ENCODE measurements at places on chromosomes 2 and 18.
A peak's percentile ranks its signal among the peaks of the same experiment; 100 is the strongest.

DNA sequence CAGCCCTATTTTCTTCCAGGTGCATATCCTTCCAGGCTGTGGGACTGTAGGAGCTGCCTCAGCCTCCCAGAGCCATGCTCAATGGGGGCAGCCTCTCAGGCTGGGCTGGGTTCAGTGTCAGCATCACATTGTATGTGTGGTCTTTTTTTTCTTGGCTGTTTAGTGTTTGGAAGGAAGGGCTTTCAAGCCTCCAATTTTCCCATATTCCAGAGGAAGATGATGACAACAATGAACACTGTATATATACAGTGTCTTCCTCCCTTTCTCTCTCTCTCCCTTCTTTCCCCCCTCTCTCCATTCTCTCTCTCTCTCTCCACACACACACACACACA, 326.4 kb downstream of the DYSF start:
- no peak for DNase-seq

GRCh38 chr2:148450531-148450930, 194.0 kb upstream of the EPC2 start:
- DNase-seq, result no peak

DNA sequence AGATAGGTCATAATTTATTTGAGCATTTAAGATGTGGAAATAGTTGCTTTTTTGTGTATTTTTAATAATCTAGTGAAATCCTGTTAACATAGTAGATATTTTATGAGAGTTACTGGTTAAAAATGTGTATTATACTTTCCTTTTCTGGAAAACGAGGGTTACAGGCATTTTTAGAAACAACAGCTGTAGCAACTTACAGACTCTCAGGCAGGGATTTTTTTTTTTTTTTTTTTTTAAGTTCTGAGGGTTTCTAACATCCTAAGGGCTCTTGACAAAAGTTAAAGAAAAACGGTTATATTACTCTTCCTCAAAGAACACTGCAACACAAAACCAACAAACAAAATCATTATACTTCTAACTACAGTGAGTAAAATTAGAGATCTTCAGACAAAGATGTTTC, 205.9 kb downstream of the ACKR3 start:
- no peak for DNase-seq

GRCh38 chr2:26957041-26957440, 13.4 kb upstream of the MAPRE3 start:
- DNase-seq, result no peak

DNA sequence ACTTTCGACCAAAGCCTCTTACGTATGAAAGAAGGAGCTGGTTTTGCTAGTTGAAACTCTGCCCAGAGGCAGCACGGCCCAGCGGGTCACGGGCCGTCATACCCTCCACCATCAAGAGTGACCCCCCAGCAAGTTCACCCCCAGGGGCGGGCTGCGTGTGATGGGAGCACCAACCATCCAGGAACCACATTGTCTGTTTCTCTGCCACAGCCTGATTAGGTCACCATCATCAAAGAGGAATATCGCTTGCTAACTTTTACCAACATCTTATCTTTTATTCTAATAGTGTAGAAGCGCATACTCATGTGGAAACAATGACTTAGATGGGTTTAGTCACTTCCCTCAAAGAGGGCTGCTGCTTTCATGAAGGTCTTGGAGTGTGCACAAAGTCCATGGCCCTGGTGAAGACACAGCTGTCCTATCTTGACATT, 116.6 kb upstream of the SMIM21 start:
- no peak for DNase-seq

DNA sequence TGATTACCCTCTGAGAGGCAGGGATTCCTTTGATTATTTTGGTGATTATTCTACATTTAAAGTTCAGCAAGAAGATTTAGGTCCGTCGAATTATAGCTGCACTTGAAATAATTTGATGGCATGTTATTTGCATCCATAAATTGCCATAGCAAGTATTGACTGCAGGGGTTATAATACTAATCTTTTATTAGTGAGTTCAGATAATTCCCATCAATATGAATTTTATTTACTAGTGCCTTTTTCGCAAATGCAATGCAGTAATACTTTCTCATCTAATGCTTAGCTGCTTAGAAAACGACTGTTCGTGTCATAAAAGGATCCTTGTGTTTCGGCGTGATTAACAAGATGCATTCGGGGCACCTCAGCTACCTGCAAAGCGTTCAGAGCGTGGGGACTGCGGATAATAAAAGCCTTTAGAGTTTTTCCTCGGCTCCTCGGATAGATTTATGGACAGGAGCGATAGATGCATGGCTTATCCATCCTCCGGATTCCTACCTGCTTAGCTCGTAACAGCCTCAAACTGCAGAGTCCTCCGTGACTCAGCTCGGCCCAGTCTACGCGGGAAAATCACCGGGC, 2.5 kb upstream of the GBX2 start:
- no peak for DNase-seq

GRCh38 chr18:76620321-76621170, 125.5 kb upstream of the ZNF516 start:
- DNase-seq, result no peak

DNA sequence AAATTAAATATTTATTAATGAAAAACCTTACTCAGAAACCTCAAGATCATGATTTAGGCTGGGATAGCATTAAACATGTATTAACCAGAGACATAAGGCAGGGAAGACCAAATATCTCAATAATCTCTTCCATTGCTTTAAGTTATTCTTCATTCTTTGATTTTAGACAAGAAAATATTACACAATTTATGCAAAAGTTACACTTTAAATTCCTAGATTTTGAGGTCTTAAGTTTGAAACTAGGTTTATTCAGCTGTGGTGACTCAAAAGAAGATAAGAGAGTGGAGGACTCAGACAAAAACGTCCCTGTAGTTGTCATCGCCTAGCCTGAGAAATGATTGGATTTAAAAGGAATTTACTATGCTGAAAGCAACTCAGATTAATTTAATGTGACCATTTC, 1110.3 kb downstream of the DPP10 start:
- DNase-seq, result no peak

GRCh38 chr2:86074811-86075210, 30.9 kb downstream of the POLR1A start:
- no peak for DNase-seq

- DNase-seq, result no peak
Observed at GRCh38 chr18:23776306-23776705, 87.1 kb downstream of the LAMA3 start.

GRCh38 chr2:101806701-101807100, 109.2 kb downstream of the MAP4K4 start:
- peak; percentile 13 for DNase-seq

DNA sequence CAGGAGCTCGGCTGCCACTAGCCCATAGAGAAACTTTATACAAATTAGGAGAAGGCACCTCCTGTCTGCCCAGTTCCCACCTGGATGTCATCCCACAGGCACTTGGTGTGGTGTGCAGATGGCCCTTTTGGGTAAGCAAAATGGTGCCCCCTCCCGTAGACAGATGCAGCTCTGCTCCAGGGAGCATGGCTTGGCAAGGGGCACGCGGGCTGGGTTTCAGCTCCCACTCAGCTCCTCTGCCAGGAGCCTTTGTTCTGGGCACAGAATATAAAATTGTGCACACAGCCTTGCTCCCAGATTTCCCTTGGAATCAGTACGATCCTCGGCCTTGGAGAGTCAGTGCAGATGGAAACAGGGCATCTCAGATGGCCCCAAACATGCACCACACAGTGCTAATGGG, 20.3 kb upstream of the KCNF1 start:
- DNase-seq, result no peak

- DNase-seq, result peak; percentile 68
Observed at GRCh38 chr2:113138428-113139322, 11.3 kb downstream of the IL1RN start.

DNA sequence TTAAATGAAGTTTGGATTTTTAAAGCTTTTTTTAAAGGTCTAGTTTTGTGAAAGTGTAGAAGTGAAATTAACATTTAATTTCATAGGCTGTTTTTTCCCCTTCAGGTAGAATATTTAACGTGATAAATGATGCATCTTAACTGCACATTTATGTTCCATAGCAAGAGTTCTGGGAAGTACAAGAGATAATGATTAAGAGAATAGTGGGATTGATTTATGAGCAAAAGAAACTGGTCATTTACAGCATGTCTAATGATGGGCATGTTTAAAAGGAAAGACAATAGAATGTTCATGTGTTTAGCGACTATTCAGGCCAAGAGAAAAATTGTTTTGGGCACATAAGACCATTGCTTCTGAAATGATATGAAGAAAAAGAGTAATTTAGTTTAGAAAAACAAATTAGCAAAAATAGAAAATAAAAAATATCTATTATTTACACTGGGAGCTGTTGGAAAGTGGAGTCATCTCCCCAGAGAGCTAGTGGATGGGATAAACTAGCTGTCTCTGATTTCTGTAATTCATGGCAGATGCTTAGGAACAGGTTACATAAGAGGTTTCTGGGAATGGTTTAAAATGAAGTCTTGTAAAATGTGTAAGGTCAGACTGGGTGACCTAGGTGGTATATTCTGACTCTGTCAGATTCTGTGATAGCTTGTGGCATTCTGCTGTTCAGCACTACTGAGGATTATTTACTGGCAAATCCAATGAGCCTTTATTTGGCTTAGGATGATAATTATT, 60.7 kb downstream of the WDR7 start:
- DNase-seq, result no peak

DNA sequence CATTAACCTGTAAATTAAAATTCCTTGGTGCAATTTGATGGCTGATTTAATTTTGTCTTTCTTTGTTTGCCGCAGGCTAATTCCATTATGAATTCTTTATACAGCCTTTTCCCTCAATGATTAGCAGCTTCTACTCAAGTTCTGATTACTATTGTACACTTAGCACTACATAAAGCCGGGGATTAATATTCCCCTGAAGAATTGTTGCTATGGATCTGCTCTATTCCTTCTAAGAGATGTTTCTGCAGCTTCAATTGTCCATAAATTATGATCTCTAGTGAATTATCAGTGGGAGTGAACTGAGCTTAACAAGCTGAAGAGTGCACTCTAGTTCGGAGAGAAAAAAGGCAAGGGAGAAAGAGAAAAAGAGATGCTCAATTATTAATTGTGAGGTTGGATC, 433.7 kb upstream of the SPRED2 start:
- no peak for DNase-seq

DNA sequence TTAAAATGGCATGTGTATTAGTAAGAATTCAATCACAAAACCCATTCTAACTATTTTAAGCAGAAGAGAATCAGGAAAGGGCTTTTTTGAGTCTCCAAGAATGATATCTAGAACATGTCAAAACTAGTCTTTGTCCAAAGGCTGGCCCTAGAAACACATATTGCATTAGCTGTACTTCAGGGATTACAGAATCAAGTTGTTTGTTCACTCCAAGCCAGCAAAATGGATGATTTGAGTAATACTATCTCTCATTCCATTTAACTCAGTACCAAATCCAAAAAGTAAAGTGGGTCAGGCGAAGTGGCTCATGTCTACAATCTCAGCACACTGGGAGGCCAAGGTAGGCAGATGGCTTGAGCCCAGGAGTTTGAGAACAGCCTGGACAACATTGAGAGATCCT, 41.3 kb downstream of the ATF2 start:
- no peak for DNase-seq

DNA sequence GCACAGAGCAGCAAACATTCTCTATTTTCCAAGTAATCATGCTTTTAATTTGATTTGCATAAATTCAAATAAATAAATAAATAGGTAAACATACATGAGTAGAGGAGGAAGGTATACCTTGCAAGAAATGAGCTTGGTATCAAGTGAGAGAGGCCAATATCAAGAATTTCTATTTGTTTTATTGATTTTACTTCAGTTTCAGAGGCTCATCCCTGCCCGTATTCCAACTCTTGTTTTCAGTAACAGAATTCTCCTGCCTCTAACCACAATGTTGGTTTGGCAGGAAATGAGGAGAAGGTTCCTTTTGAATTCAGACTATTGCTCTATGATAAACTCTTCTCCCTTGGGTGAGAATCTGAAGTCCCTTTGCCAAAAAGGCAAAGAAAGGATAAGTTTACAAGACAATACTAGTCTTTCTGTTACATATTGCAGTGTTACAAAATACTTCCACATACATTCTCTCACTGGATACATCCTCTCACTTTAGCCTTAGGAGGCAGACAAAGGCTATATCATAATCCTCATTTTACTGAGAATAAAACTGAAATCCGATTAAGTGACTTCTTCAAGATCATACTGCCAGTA, 68.3 kb upstream of the ZNF397 start:
- DNase-seq, result no peak

DNA sequence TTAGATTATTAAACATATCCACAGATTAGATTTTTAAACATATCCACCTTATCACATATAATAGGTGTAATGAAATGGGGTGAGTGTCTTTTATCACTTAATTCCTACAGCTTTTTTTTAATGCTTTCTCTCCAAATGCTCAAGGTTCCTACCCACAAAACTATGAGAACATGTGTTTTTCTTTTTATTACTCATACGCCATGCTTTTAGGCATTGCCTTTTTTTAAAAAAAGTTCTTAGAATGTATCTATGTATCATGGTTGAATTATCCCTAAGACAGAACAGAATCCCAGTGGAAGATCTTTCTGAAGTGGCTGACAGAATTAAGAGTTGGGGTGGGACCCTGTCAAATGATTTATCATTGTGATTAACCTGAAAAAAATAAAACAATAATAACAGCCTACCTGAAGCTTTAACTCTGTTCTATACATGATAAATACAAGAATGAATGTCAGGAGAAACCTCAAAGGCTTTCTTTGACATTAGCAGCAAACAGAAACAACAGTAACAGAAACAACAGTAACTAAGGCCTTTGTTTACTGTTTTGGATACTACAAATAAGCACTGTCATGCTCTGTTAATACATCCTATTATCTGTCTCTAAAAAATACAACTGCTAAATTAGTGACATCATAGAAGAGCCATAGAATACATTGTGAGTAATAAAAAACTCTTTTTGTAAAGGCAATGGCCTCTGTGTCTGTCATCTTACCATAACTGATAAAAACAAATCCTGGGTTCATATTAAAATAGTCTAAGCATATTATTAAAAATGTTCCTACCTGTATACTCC, 4.1 kb upstream of the ZNF397 start:
- DNase-seq, result no peak

GRCh38 chr2:240463866-240464481, 28.5 kb downstream of the GPC1 start:
- DNase-seq, result no peak

- no peak for DNase-seq
Observed at GRCh38 chr18:13302040-13302439, 83.5 kb downstream of the LDLRAD4 start.

- no peak for DNase-seq
Observed at GRCh38 chr2:197236816-197237215, 73.8 kb downstream of the ANKRD44 start.

- no peak for DNase-seq
Observed at GRCh38 chr18:34600158-34600557, 109.9 kb upstream of the DTNA start.

DNA sequence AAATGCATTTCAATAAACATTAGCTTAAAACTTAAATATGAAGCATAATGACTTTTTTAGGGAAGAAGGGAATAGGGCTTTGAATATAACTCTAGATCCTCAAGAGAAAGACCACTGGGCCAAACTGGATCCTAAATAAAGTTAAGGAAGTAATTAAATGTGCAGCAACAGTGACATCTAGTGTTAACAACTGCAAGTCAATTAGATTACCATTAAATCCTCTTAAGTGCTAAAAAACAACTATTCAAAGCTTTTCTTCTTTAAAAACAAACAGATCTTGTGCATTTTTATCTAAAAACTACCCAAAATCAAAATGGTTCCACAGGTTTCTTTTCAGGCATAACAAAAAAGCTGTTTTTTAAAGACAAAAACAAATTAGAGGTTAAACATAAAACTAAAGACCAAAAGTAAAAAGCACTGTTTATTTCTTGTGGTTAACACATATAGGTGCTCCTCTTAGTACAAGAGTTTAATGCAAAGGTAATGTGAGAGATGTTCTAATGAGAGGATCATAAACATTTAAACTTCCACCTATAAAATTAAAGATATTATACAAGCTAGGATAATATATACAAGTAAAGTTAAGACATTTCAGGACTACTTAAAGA, 111.4 kb downstream of the THADA start:
- peak; percentile 88 for DNase-seq
